Heart right ventricle (tissue), 16 donors: ENCODE measurements at places on chromosomes 16 and 17. TPM values are rescaled to one million over a fixed set of nuclear protein-coding genes. Genes with fewer than 3 reads are reported as not detected.

The HCRT gene
- polyA plus RNA-seq: not detected

GRCh38 chr17:50609380-50610074 is 25.2 kb upstream of the ABCC3 start:
- H3K4me1 ChIP-seq: peaks cover 18% of the 10 kb centered on the region
- H3K4me3 ChIP-seq: no peak overlapping the region
- H3K36me3 ChIP-seq: no peaks in the 10 kb centered on the region
- no peak for DNase-seq
- H3K27ac ChIP-seq: no peak overlapping the region

GRCh38 chr16:55846598-55847346 is 13.9 kb upstream of the CES1 start:
- DNase-seq: no peak
- H3K36me3 ChIP-seq: no peaks in the 10 kb centered on the region
- peaks cover 54% of the 10 kb centered on the region for H3K27me3 ChIP-seq

The ADPRM gene
- 3.5 TPM for polyA plus RNA-seq

The CMTM4 gene
- 4.6 TPM for polyA plus RNA-seq

DNA sequence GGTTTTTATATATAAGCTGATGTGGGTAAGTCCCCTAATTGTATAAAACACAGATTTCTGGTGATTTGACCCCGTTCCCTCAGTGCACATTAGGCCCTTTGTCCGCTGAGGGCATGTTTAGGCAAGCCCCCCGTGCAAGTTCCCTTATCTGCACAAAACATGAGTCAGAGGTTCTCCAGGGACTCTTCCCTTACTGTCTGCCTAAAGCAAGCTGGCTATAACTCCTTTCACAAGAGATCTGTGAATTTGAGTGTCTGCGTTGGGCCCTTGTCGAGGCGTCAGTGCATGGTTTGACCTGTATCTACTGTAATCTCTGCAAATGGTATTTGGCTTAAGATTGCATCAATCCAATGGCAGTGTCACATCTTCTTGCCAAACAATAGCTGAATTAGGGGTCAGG is 712.8 kb downstream of the CDH8 start:
- H3K36me3 ChIP-seq: no peaks in the 10 kb centered on the region
- H3K4me1 ChIP-seq: peaks cover 8% of the 10 kb centered on the region
- no peak for DNase-seq
- no peak overlapping the region for H3K27ac ChIP-seq
- no peak overlapping the region for H3K4me3 ChIP-seq

DNA sequence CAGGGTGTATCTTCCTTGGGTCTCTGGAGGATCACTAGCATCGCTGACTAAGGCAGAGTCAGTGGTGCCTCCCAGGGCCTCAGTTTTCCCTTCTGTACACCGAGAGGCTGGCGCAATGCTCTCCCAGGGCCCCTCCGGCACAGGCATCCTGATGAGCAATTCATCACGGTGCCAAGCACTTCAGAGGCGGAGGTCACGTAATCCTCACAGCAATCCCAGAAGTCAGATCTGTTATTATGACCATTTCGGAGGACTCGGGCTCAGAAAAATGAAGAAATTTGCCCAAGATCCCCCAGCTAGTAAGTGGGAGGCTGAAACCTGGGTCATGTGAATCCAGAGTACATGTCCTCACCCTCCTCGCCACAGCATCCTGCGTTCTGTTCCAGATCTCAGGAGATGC is 46.5 kb downstream of the AIPL1 start:
- peaks cover 4% of the 10 kb centered on the region for H3K27me3 ChIP-seq
- no peak for DNase-seq
- no peak overlapping the region for H3K27ac ChIP-seq
- no peak overlapping the region for H3K4me3 ChIP-seq
- no peaks in the 10 kb centered on the region for H3K4me1 ChIP-seq

DNA sequence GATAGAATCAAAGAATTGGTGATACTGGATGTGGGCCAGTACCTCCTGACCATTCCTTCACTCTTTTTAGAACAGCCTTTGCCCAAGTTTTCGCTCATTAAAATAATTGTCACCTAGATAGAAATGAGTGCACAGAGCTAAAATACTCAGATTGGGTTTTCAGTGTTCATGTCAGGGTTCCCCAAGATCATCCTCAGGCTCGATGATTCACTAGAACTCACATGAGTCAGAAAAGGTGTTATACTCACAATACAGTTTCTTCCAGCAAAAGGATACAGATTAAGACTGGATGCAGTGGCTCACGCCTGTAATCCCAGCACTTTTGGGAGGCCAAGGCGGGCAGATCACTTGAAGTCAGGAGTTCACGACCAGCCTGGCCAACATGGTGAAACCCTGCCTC is 19.9 kb downstream of the ERCC4 start:
- H3K4me3 ChIP-seq: no peak overlapping the region
- H3K27me3 ChIP-seq: no peaks in the 10 kb centered on the region
- no peak overlapping the region for H3K27ac ChIP-seq
- H3K4me1 ChIP-seq: peaks cover 10% of the 10 kb centered on the region

DNA sequence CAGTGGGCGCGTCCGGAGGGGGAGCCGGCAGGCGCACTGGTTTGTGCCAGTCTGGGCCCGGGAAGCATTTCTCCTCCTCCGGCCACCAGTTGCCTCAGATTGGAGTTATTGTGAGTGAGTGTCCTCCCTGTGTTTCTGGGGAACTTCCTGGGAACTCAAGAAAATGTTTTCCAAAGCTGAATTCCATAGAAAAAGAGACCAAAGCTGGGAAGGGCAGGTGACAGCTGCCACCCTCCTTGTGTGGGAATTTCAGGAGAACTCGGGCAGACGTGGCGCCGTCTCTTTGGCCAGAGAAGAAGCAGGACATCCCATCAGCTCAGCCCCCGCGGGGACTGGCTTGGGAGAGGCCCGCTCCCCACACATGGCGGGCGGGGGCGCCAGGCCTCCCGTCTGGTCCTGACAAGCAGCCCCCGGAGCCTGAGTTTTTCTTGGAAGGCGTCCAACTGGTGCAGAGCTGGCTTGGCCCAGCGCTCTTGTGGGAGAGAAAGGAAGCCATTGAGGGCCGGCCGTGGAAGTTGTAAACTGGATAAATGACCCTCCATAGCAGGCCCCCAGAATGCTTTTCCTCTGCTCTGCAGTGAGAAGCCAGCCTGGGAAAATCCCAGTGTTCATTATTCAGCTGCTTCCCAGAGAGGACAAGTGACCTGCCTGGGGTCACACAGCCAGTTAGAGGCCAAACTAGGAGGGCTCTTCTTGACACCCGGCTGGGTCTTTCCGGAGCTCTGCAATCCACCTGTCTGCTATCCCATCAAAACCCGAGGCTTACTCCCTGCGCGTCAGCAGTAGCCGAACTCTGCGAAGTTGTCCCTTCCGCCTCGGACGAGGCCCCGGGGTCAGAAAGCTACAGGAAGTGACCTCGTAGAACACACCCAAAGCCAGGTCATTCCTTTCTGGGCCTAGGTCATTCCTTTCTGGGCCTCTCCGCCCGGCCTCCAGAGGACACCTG is 39.2 kb upstream of the GSE1 start:
- peak overlapping the region; percentile 76 for H3K27ac ChIP-seq
- H3K4me3 ChIP-seq: peak overlapping the region; percentile 30
- peak; percentile 90 for DNase-seq

DNA sequence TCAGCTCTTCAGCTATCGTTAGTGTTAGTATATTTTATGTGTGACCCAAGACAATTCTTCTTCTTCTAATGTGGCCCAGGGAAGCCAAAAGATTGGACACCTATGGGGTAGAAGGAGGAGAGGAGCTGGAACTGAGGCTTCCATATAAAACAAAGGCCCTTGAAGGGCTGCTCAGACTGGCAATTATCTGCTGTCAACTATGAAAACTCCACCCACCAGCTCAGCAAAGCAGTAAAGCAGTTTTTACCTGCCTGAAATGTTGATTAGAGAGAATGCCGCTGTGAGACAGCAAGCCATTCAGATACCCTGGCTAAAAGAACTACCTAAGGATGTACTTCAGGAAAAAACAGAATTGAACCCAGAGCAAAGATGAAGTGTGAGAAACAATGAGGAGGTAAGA is 45.9 kb upstream of the GNAO1 start:
- no peaks in the 10 kb centered on the region for H3K27me3 ChIP-seq
- no peak for DNase-seq
- H3K27ac ChIP-seq: no peak overlapping the region
- no peak overlapping the region for H3K4me3 ChIP-seq
- peaks cover 3% of the 10 kb centered on the region for H3K4me1 ChIP-seq

DNA sequence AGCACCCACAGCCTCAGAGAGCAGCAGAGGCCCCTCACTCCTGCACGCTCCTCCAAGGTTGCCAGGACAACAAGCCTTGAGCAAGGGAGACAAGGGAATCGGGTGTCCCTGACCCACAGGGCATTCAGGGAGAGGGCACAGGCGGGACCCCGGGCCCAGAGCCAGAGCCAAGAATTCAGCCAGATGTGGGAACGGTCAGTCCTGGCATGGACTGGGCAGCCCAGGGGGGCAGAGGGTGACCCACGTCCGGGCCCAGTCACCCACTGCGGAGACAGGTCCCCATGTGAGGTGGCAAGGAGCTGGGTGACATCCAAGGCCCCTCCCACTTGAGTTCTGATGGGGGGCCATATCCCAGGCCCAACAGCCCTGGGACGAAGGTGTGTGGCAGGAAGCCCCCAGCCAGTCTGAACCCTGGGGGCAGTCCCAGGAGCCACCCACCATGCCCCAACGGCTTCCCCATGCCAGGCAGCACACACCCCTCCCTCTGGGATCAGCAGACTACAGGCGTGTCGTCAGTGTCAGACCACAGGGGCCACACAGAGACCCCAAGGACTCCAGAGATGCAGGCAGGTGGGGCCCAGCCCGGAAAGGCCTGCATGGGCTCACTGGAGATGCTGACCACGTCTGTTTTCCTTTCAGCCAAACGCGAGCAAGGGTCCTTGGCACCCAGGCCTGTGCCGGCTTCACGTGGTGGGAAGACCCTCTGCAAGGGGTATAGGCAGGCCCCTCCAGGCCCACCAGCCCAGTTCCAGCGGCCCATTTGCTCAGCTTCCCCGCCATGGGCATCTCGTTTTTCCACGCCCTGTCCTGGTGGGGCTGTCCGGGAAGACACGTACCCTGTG is 23.0 kb downstream of the USP6 start:
- no peaks in the 10 kb centered on the region for H3K27me3 ChIP-seq
- no peaks in the 10 kb centered on the region for H3K4me1 ChIP-seq
- H3K36me3 ChIP-seq: no peaks in the 10 kb centered on the region

DNA sequence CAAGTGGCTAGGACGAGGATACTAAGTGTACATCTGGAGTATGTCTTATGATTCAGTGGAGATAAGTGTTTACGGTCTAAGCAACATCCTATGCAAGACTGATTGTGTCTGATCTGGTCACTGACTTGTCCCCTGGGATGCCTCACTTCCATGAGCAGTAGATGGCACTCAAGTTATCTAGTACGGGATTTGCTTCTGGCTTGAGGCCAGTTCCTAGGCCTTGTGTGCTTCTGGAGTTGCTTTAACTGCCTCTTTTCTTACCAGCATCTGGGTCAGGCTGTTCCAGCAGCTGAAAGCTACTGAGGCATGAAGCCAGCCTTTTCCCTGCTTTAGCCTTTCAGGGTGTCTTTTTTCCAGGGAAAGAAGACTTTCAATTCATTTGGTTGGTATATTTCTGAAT is 23.0 kb downstream of the SUPT6H start:
- H3K4me3 ChIP-seq: no peak overlapping the region
- H3K36me3 ChIP-seq: peaks cover 97% of the 10 kb centered on the region
- no peaks in the 10 kb centered on the region for H3K27me3 ChIP-seq
- no peak overlapping the region for H3K27ac ChIP-seq
- H3K4me1 ChIP-seq: no peaks in the 10 kb centered on the region

- peak overlapping the region; percentile 11 for H3K27ac ChIP-seq
- no peak for DNase-seq
- peaks cover 72% of the 10 kb centered on the region for H3K4me1 ChIP-seq
- H3K27me3 ChIP-seq: no peaks in the 10 kb centered on the region
- H3K36me3 ChIP-seq: no peaks in the 10 kb centered on the region
Measured at GRCh38 chr16:11792410-11793241, 4.4 kb downstream of the ZC3H7A start.

GRCh38 chr17:21573961-21574610 is 118.2 kb upstream of the KCNJ18 start:
- H3K36me3 ChIP-seq: no peaks in the 10 kb centered on the region
- H3K4me3 ChIP-seq: peak overlapping the region; percentile 32
- DNase-seq: peak; percentile 85
- H3K4me1 ChIP-seq: no peaks in the 10 kb centered on the region

DNA sequence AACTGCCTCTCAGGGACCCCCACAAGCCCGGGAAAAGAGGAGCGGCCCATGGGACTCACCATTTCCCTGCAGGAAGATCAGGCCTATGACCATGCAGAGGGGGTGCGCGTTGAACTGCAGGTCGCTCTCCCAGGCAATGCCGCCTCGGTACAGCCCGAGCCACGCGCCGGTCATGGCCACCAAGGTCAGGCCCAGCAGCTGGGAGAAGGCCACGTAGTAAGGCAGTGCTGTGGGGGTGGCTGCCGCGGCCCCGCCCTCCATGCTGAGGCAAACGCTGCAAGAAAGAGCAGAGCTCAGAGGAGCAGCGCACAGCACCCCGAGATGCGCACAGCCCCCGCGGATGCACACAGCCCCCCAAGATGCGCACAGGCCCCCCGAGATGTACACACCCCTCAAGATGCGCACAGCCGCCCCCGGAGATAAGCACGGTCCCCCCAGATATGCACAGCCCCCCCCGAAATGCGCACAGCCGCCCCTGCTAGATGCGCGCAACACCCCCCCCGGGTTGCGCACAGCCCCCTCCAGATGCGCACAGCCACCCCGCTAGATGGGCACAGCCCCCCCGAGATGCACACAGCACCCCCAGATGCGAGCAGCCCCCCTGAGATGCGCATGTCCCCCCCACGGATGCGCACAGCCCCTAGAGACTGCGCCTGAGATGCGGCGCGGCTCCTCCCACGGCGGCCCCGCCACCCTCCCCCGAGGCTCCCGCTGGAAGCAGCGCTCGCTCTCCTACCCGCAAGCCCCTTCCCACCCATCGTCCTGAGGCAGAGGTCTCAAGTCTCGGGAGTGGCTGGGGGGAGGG is 8.6 kb downstream of the CYB561 start:
- DNase-seq: no peak
- peak overlapping the region; percentile 6 for H3K27ac ChIP-seq
- H3K36me3 ChIP-seq: no peaks in the 10 kb centered on the region
- H3K27me3 ChIP-seq: no peaks in the 10 kb centered on the region
- peaks cover 74% of the 10 kb centered on the region for H3K4me1 ChIP-seq
- H3K4me3 ChIP-seq: no peak overlapping the region

GRCh38 chr17:49316889-49317675 is 45.0 kb downstream of the ZNF652 start:
- DNase-seq: no peak
- H3K4me3 ChIP-seq: no peak overlapping the region
- no peak overlapping the region for H3K27ac ChIP-seq
- peaks cover 13% of the 10 kb centered on the region for H3K36me3 ChIP-seq
- H3K27me3 ChIP-seq: no peaks in the 10 kb centered on the region

- H3K4me1 ChIP-seq: no peaks in the 10 kb centered on the region
- H3K27ac ChIP-seq: no peak overlapping the region
- DNase-seq: no peak
- H3K27me3 ChIP-seq: no peaks in the 10 kb centered on the region
Measured at GRCh38 chr17:16936536-16937310, 35.2 kb downstream of the TNFRSF13B start.

DNA sequence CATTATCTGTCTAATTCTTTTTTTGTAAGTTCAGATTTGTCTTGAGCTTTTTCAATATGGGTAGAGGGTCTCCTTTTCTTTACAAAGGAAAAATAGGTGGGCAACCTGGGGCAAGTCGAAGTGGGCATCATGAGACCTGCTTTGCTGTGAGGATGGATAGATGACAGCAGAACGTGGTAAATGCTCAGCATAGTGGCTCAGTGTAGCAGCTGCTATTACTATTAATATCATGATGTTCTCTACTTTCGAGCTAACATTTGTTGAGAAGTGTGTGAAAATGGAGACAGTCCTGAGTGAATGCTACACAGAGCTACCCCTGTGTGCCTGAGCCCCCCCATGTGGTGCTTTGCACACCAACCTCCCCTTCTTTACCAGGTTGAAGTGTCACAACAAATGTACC is 39.0 kb upstream of the LGALS9 start:
- no peak overlapping the region for H3K27ac ChIP-seq
- no peak for DNase-seq

The LYRM9 gene
- 9.1 TPM for polyA plus RNA-seq
